Stimulated activated naive B cell treated with anti-CD40 and anti-IgM and Interleukin-4, amounts not matched to agents 10 μg/mL and 1 μg/mL and 100 μg/mL, for 72 hours (primary cell): ENCODE measurements at places on chromosomes 11 and 22.

GRCh38 chr11:114258696-114259095 is 37.5 kb upstream of the NNMT start:
- DNase-seq = peak; percentile 20

GRCh38 chr22:30926706-30927105 is 41.9 kb downstream of the MORC2 start:
- no peak for DNase-seq

DNA sequence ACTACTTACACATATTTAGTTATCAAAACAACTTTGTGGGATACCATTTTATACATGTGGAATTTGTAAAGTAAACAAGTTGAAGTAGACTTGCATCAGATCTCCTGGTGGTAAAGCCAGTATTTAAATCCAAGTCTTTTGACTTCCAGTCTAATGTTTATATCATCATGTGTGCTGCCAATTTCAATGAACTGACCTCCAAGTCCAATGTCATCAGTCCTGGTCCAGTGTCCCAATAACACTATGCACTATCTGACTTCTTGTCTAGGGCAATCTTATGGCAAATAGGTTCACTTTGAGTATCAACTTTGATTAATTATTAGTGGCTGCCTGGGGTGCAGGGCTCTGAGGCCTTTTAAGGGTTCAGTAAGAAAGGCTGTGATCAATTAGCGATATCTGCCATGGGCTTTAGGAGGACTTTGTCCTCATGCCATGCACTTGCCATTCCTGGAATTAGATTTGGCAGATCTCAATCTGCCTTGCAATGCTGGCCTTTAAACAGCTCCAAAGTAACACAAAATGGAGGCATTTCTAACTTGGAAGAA is 9.6 kb upstream of the PTS start:
- no peak for DNase-seq

DNA sequence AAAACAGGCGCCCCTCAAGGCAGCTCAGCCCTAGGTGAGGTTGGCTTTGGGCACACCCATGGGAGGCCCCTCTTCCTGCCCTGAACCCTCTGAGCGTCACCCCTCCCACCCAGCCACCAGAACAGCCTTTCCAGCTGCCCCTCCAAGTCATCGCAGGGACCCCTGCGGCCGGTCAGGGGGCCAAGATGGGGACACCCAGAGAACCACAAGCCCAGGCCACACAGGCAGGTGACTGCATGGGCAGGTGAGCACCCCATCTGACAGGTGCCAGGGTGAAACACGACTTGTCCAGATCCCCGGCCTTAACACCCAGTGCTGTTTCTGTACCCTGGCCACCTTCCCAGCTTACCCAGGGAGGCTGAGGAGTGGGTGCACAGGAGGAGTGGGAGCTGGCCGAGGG is 24.6 kb upstream of the GRAMD4 start:
- DNase-seq = no peak

- DNase-seq = no peak
Observed at GRCh38 chr22:30511109-30511508, 5.6 kb upstream of the SEC14L4 start.

DNA sequence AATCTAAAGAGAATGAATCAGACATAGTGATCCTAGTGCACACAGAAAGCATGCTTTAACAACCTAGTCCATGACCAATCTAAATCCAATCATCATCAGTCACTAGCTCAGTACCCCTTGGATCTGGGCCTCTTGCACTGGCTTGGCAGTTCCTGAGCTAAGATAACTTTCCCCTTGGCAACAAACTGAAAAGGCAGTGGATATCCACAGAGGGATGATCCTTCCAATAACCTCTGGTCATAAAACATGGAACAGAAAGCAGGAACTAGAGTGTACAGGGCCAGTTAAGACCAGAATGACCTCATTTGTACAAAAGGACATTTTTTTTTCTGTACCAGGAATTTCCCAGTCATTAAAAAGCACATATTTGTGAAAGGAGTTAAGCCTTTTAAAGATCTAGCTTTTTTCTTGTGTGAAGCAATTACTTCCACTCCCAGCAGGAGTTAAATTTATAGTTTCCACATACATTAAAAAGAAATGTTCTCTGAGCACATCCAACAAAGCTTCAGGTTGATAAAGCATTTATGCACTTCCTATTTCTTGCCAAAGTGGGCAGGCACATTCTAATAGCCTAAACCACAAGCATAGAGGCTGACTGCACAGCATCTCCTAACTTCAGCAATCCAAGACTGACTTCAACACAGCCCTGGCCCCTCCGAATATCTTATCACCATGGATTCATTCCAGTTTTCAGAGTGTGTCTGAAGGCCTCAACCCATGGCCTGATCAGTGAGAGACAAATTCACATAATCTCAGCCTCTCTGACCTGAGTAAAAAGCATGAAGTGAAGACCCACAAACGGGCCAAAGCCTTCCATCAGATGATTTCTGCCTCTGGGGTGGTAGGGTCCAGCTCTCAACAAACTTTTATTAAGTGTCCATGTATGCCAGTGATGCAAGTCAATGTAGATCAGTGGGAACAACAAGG is 29.9 kb downstream of the GUCY1A2 start:
- no peak for DNase-seq

DNA sequence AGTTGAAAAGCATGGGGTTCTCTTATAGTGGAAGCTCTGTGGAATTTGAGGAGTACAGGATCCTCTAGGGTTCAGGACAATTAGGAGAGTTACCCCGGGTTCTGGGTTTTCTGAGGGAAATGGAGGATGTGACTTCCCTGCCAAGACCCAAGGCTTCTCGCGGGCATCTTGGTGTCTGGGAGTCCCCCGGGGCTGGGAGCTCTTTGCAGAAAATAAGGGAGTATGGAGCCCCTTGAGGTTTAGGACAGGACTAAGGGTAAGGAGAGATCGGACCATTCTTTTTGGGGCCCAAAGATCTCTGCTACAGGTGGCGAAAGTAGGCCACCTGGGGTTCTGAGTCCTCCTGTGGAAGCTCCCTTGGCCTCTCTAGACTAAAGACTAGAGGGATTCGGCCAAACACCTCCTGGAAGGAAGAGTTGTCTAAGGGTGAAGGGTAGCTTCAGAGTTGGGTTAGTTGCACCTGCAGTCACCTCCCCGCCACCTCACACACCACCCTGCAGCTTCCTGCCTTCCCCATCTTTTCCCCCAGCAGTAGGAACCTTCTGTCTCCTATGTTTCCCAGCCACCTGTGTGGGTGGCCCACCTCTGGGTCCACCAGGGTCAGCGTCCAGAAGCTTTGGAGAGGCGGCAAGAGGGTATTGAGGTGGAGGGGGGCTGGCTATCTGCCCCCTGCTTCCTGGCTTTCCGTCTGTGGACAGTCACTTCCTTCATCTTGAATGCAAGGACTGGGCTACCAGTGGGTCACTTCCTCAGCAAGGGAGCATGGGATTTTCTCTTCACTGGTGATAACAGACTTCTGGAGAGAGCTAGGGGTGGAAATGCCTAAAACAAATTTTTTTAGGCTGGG is 908 bp downstream of the LIMK2 start:
- DNase-seq = no peak

DNA sequence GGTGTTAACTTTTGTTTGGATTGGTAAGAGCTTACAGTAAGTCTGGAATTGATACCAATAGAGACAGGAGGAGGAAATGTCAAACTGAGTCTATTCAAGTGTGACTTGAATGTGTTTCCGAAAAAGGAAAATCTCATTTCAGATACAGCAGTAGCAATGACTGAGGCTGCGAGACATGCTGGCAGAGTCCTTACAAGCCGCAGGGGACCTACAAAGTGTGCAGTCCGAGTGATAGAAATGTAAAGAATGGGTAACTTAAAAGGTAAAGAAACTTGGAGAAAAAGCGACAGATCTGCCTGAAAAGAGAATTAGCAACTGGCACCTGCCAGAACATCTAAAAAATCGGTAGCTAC is 444 bp downstream of the CWF19L2 start:
- DNase-seq = no peak

DNA sequence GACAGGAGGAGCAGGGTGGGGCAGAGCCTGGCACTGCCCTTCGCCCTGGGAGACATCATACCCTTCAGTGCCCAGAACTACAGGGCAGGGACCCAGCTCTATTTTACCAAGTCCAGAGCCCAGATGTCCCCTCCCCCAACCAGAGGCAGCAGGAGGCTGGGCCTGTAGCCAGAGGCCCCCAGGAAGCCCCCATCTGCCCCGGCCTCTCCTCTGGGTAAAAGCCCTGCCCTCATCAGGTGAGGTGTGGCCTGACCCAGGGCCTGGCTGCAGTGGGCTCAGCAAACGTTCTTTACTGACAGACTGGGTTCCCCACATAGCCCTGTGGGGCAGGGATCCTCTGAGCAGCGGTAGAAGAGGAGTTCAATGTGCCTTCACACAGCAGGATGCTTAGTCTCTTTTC is 51.8 kb upstream of the SLC22A12 start:
- no peak for DNase-seq

DNA sequence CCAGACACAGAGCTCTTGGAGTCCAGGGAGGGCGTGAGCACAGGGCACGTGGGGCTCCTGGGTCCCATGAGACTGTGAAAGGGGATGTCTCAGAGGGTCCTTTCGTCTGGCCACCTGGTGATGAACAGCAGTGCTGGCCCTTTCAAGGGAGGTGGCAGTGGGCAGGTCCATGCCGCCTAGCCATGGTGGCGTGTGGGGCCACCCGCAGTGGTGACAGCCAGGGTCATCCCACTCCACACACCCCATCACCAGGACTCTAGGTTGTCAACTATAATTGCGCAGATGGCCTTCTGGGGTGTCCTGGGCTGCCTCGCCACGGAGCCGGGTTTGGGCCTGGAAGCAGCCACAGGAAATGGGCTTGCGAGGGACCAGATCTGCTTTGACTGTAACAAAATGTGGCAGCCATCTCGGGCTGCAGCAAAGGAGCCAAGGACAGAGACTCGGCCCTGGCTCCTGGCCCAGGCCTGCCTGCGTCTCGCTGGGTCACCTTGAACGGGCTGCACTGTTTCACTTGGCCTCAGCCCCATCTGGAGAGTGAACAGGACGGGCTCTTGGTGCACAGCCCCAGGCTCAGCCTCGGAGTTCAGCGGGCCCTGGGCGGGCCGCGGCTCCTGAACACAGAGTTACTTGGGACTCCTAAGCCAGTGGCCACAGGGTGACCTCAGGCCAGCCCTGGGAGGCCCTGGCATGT is 1350.5 kb downstream of the BRD1 start:
- no peak for DNase-seq

- DNase-seq = no peak
Observed at GRCh38 chr22:34877506-34877905, 188.5 kb upstream of the ISX start.

- no peak for DNase-seq
Observed at GRCh38 chr11:36062796-36063365, 119.0 kb downstream of the LDLRAD3 start.

- DNase-seq = peak; percentile 63
Observed at GRCh38 chr11:60498853-60499252, 6.3 kb downstream of the MS4A12 start.

GRCh38 chr11:133014337-133014736 is 518.0 kb downstream of the OPCML start:
- DNase-seq = no peak
